ENCODE measurements at places on chromosomes 5 and 9. TPM values are rescaled to one million over a fixed set of nuclear protein-coding genes. Genes with fewer than 3 reads are reported as not detected.

HAPLN1 gene
- not detected for total RNA-seq

C5orf24 gene
- 34.3 TPM for total RNA-seq

SMIM33 gene
- total RNA-seq, result 0.59 TPM

PCDHA10 gene
- not detected for total RNA-seq

CRB2 gene
- not detected for total RNA-seq

FCN2 gene
- not detected for total RNA-seq

C9 gene
- not detected for total RNA-seq

IL13 gene
- 32.6 TPM for total RNA-seq

CCL27 gene
- total RNA-seq, result 0.25 TPM

SPATA31C1 gene
- not detected for total RNA-seq

FKTN gene
- total RNA-seq, result 12.2 TPM

PRSS3 gene
- 0.77 TPM for total RNA-seq

CSF1R gene
- 0.14 TPM for total RNA-seq

All from T-helper 2 cell treated with Interferon-gamma antibody and Interleukin-4, amounts not matched to agents 100 ng/mL and 5 ng/mL, for 36 hours (primary cell).